ENCODE measurements at places on chromosomes 3 and 15.

- DNase-seq = no peak
- peak overlapping the region; percentile 68 for H3K27ac ChIP-seq
- no peaks in the 10 kb centered on the region for H3K36me3 ChIP-seq
- no peak overlapping the region for H3K4me3 ChIP-seq
- peaks cover 27% of the 10 kb centered on the region for H3K4me1 ChIP-seq
Measured at GRCh38 chr15:49187549-49188245, 17.6 kb downstream of the GALK2 start.

- no peaks in the 10 kb centered on the region for H3K4me1 ChIP-seq
- no peaks in the 10 kb centered on the region for H3K36me3 ChIP-seq
- H3K27me3 ChIP-seq = peaks cover 16% of the 10 kb centered on the region
- no peak for DNase-seq
- peak within 1 kb of the TSS; percentile 67 for H3K27ac ChIP-seq
- no peak within 1 kb of the TSS for H3K4me3 ChIP-seq
Measured at GRCh38 chr3:52777127-52777958, at the start of gene ITIH1. TSS of gene ITIH1 (plus strand) at chr3:52777599. CDS start at chr3:52777616, 17 bp downstream.

GRCh38 chr3:63493101-63493500 lies 159.4 kb upstream of the SNTN start:
- H3K27ac ChIP-seq = no peak overlapping the region
- no peaks in the 10 kb centered on the region for H3K36me3 ChIP-seq
- H3K4me3 ChIP-seq = no peak overlapping the region
- no peaks in the 10 kb centered on the region for H3K27me3 ChIP-seq
- DNase-seq = no peak
- H3K4me1 ChIP-seq = no peaks in the 10 kb centered on the region

GRCh38 chr3:125431912-125432790 lies 57.0 kb upstream of the ZNF148 start:
- no peak overlapping the region for H3K4me3 ChIP-seq
- no peak for DNase-seq
- peaks cover 2% of the 10 kb centered on the region for H3K36me3 ChIP-seq
- no peaks in the 10 kb centered on the region for H3K27me3 ChIP-seq
- peaks cover 6% of the 10 kb centered on the region for H3K4me1 ChIP-seq
- H3K27ac ChIP-seq = no peak overlapping the region

GRCh38 chr3:147875498-147875897 lies 466.3 kb downstream of the ZIC1 start:
- no peak overlapping the region for H3K4me3 ChIP-seq
- no peaks in the 10 kb centered on the region for H3K36me3 ChIP-seq
- DNase-seq = no peak

DNA sequence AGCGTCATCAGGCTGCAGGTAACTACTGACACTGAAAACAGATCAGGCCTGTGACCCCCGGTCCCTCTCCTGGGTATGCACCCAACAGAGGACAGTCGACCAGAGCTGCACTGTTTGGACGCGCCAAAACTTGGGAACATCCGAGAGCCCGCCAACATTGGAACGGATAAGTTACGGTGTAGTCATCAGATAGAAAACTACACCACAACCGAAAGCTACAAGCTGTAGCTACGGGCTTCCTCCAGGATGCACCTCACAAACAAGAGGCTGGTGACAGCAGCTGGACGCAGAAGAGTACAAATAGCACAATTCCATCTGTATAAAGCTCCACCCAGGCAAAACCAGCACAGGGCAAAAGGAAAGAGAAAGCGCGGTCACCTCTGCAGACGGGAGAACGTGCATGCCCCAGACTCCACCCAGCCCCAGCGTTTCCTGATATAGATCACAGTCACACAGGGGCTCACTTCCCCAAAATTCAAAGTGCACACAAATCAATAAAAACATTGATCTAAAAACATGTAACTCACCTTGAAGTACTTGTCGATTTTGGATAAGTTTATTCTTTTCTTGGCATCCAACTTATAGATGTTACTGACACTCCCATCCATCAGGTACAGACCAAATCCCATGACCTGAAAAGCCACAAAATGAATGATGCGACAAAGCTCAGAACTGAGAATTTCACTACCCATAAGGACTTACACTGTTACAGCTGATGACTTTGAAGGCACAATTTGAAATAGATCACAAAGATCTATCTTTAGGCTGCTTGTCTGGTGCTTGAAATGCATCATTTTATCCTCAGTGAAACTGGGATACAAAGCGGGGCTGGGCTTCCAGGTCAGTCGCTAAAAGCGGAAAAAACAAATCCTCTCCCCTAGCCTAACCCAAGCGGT lies 43.3 kb downstream of the CYFIP1 start:
- H3K4me1 ChIP-seq = peaks cover 3% of the 10 kb centered on the region
- H3K4me3 ChIP-seq = no peak overlapping the region
- no peak for DNase-seq
- H3K27me3 ChIP-seq = no peaks in the 10 kb centered on the region
- H3K36me3 ChIP-seq = peaks cover 24% of the 10 kb centered on the region

- no peaks in the 10 kb centered on the region for H3K27me3 ChIP-seq
- peaks cover 3% of the 10 kb centered on the region for H3K4me1 ChIP-seq
- DNase-seq = no peak
- peak overlapping the region; percentile 26 for H3K27ac ChIP-seq
- H3K36me3 ChIP-seq = no peaks in the 10 kb centered on the region
Measured at GRCh38 chr15:58568157-58568571, 136.4 kb downstream of the LIPC start.

- no peak for DNase-seq
- peaks cover 18% of the 10 kb centered on the region for H3K27me3 ChIP-seq
- H3K4me3 ChIP-seq = no peak overlapping the region
- no peaks in the 10 kb centered on the region for H3K4me1 ChIP-seq
- H3K36me3 ChIP-seq = no peaks in the 10 kb centered on the region
- no peak overlapping the region for H3K27ac ChIP-seq
Measured at GRCh38 chr3:25713341-25713985, 48.8 kb upstream of the TOP2B start.

- no peak for DNase-seq
- H3K27ac ChIP-seq = no peak overlapping the region
- peaks cover 7% of the 10 kb centered on the region for H3K4me1 ChIP-seq
- H3K4me3 ChIP-seq = no peak overlapping the region
- H3K27me3 ChIP-seq = peaks cover 8% of the 10 kb centered on the region
Measured at GRCh38 chr3:10448544-10448943, 56.8 kb downstream of the ATP2B2 start.

DNA sequence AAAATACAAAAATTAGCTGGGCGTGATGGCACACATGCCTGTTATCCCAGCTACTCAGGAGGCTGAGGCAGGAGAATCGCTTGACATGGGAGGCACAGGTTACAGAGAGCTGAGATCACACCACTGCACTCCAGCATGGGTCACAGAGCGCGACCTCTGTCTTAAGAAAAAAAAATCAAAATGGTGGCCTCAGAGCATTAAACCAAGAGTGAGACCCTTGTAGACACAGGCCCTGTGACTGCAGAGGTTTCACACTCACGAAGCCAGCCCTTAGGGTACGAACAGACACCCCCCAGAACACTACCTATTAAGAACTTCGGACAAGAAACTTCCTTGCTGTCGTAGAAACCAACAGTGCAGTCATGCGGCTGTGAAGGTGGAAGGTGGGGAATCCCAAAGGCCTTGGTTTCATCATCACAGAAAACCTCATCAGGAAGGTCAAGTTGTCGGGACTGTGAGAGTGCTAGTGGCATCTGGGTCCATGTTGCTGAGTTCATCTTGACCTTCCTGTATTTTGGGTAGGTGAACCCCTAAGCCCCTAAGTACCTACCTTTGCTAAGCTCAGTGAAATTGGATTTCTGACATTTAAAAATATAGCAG lies 4.8 kb upstream of the PDE8A start:
- H3K27ac ChIP-seq = no peak overlapping the region
- no peak overlapping the region for H3K4me3 ChIP-seq
- peaks cover 7% of the 10 kb centered on the region for H3K27me3 ChIP-seq
- peaks cover 21% of the 10 kb centered on the region for H3K36me3 ChIP-seq
- peaks cover 10% of the 10 kb centered on the region for H3K4me1 ChIP-seq

DNA sequence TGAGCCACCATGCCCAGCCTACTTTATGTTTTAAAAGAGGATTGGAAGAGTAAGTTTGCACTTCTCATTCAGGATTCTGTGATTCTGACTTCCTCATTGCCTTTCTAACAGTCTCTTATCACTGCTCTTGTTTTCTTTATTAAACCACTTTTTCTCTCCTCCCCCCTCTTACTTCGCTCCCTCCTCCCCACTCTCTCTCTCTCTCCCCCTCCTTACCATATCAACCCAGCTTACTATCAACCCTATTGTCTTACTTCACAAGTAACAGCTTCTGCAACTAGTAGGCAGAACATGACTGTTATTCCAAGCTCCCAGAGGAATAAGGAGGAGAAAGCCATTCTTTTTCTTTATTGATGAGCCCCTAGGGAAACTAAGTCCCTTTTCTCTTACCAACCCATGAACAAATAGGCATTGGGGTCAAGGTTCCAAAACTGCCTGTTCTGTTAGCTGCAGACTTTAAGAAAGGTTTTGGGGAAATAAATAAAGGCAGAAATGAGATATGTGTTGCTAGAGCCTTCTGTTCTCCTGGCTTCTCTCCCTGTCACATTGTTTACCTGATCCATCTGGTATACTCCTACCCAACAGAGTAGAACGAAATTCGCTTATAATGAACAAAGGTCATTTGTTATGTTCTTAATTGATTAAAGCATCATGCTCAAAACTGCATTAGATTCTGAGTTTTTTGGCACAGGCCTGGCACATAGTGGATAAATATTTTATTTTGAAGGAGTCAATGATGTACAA lies 56.4 kb upstream of the RASGRP1 start:
- no peak for DNase-seq
- H3K27ac ChIP-seq = peak overlapping the region; percentile 85
- H3K27me3 ChIP-seq = no peaks in the 10 kb centered on the region
- H3K36me3 ChIP-seq = no peaks in the 10 kb centered on the region
- H3K4me1 ChIP-seq = peaks cover 10% of the 10 kb centered on the region

GRCh38 chr3:10004960-10005564 lies 18.4 kb upstream of the EMC3 start:
- H3K27ac ChIP-seq = peak overlapping the region; percentile 65
- no peak for DNase-seq
- H3K36me3 ChIP-seq = peaks cover under 1% of the 10 kb centered on the region
- H3K4me3 ChIP-seq = no peak overlapping the region
- H3K27me3 ChIP-seq = no peaks in the 10 kb centered on the region

DNA sequence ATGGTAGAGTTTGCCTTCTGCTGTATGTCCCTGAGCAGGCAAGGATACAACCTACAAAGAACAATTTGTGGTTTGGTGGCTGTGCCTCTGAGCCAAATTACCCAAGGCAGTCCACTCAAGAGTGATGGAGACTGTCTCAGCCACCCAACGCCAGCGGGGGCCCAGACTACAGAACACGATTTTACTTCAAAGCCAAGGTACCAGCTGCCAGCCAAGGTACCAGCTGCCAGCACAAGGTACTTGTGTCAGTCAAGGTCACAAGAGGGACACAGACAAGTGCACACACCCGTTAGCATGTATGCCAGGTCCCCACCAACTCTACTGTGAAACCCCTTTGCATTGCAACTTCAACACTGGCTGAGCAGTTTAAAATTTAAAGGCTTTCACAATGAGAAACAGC lies 23.5 kb downstream of the COLQ start:
- H3K27me3 ChIP-seq = no peaks in the 10 kb centered on the region
- no peak overlapping the region for H3K4me3 ChIP-seq
- H3K36me3 ChIP-seq = no peaks in the 10 kb centered on the region

DNA sequence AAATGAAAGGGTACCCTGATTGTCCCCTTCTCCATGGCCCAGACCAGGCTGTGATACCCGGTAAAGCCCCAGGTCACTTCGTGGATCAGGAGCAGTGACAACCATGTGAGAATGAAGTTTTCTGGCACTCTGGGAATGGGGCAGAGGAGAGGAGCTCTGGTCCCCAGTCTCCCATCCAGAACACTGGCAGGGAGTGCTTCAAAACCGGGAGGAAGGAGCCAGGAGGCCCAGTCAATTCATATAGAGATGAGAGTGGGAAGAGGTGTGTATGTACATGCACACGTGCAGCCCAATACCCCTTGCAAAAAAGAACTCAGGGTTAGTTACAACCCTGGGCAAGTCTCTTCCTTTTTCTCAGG lies 101.4 kb upstream of the TLE3 start:
- no peaks in the 10 kb centered on the region for H3K27me3 ChIP-seq
- H3K36me3 ChIP-seq = peaks cover 3% of the 10 kb centered on the region
- no peak overlapping the region for H3K4me3 ChIP-seq
- H3K27ac ChIP-seq = no peak overlapping the region
- no peaks in the 10 kb centered on the region for H3K4me1 ChIP-seq
- DNase-seq = no peak

DNA sequence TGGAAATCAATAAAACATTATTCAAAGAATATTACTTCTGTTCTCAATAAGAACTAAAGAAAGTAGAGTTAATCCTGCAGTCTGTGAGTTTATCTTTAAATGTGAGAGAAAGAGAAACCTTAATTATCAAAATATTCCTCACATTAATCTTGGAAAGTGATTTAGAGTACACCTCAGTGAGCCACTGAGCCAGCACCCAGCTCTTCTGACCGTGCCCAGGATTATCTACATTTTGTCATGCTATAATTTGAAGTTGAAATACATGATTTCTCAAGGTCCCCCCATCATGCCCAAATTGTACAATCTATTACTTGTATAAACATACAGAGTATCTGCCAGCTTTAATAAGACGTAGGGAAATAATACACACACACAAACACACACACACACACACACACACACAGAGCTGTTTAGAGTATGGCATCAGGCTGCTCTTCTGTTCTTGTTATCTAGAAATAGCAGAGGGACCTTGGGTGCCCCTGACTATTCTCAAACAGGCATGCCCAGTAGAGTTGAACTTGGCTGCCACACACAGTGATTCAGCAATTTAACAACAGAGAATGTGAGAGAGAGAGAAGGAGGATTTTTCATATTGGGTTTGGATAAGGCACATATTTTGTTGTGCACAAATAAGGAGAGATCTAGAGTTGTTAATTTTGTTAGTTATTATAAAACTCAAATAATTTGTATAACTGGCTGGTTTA lies 74.4 kb downstream of the P2RY1 start:
- no peak for DNase-seq
- H3K4me1 ChIP-seq = no peaks in the 10 kb centered on the region
- no peaks in the 10 kb centered on the region for H3K27me3 ChIP-seq
- H3K27ac ChIP-seq = no peak overlapping the region
- H3K36me3 ChIP-seq = no peaks in the 10 kb centered on the region
- no peak overlapping the region for H3K4me3 ChIP-seq

DNA sequence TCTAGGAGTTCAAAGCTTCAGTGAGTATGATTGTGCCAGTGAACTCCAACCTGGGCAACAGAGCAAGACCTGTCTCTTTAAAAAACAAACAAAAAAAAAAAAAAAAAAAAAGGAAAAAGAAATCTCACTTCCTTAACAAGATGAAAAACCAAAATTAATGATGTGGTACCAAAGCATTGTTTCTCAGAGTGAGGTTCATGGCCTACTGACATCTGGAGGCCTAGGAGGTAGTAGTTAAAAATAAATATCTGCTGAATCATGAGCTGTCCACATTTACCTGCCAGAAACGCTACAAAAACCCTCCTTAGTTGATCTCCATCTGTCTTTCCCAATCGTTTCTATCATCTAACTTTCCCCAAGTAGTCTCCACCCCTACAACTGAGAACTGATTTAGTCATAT lies 51.2 kb downstream of the EPHA6 start:
- H3K27ac ChIP-seq = no peak overlapping the region
- H3K4me1 ChIP-seq = no peaks in the 10 kb centered on the region
- DNase-seq = no peak
- H3K4me3 ChIP-seq = no peak overlapping the region
